ENCODE measurements at places on chromosomes 6 and 20.

DNA sequence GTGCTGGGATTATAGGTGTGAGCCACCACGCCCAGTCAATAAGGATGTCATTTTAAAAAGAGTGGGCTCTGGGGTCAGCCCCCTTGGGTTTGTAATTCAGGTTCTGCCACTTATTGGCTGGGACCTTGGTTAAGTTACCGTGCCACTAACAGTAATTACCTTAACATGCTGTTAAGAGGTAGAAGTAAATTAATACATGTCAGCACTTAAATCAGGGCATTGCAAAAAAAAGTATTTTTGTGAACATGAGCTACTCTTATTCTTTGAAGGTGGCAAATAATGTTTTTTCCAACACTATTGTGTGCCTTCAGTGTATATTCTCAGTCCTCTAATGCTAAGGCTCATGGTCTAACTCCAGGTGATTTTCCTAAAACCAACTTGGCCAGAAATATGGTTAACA is 109.5 kb downstream of the F13A1 start:
- no peak for DNase-seq

- no peak for DNase-seq
Observed at GRCh38 chr6:139407718-139408222, 33.3 kb upstream of the CITED2 start.

DNA sequence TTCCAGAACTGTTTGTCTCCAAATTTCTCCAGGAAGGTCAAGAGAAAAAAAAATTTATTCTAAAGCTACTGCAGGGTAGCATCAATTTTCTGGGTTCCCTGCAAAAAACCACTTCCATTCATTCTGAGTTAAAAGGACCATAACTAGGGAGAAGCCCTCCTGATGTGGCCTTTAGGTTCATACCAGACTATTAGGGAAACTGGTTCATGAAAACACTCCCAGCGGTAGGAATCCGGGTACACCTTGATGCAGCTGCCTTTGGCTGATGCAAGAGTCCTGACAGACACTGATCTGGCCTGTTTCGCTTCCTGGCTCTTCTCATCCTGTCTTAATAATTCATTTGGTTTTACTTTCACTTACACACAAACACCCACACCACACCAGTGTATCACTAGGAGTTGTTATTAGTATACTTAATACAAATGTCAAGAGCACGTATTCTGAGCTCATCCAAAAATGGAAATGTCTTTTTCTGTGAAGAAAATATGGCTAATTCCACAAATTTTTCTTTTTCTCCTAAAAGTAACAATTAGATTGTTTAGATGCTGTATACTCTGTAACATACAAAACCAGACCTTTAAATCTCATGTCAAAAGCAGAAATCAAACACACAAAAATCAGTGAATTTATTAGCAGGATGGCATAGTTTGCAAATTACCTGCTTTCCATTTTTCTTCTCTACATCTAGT is 38.4 kb upstream of the ARHGAP18 start:
- no peak for DNase-seq

DNA sequence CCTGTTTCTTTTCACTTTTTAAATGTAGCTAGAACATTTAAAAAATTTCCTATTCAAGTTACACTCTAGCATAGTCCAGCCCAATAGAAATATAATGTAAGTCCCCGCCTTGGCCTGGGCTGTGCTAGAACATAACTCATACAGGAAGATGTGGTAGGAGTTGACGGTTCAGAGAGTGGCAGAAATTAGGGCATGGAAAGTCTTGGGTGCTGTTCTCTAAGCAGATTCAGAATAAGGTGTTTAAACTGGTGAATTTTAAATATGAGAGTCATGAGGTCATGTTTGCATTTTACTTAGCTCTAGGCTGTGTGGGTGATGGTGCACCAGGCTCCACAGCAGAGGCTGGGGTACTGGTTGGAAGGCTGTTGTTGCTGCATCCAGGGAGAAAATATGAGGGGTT is 256.5 kb downstream of the FARS2 start:
- no peak for DNase-seq

GRCh38 chr6:32558426-32559057 is 28.5 kb upstream of the HLA-DRB5 start:
- DNase-seq = no peak

- DNase-seq = no peak
Observed at GRCh38 chr6:170423814-170424603, 117.5 kb downstream of the FAM120B start.

- no peak for DNase-seq
Observed at GRCh38 chr20:12358006-12358654, 440.4 kb downstream of the BTBD3 start.

GRCh38 chr6:30260036-30260504 is 46.9 kb upstream of the TRIM26 start:
- no peak for DNase-seq

DNA sequence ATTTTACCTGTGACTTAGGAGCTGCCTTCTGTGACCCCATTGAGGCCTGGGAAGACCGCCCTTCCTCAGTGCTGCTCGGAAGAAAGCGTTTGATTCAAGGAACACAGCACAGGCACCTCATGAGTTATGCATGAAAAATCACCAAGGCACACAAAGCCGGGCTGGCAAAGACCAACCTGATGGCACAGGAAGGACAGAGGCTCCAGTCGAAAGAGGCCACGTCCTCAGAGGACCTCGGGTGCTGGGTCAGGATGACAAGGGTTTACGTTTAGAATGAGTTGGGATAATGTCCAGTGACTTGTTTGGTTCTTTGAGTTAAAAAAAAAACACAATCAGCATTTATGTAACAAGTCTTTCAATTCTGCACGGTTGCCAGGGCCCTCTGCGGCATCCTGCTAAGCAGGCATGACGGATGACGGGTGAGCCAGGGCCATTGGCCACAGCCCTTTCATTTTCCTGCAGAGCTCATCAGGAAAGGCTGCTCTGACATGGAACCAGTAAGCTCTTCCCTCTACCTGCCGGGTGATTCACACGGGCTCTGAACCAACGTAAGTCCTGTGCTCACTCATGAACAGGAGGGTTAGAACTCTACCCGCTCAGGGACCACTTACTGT is 112.8 kb downstream of the DACT2 start:
- DNase-seq = no peak

DNA sequence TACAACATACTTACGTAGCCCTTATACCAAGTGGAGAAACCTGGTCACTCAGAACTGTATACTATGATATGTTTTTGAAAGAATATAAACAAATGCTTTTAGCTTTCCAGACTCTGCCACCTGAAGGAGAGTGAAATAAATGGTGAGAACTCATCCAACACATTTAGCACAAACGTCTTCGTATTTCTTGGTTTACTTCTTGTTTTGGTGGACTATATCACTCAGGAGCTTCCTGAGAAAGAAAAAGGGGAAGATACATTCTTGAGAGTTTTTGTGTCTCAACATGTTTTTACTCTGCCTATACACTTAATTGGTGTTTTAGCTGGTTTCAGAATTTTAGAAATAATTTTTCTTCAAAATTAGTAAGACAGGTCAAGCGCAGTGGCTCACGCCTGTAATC is 19.4 kb upstream of the CTAGE9 start:
- no peak for DNase-seq

- no peak for DNase-seq
Observed at GRCh38 chr6:47358440-47359225, 48.9 kb upstream of the TNFRSF21 start.

- no peak for DNase-seq
Observed at GRCh38 chr6:75178757-75179156, 27.1 kb downstream of the COL12A1 start.

DNA sequence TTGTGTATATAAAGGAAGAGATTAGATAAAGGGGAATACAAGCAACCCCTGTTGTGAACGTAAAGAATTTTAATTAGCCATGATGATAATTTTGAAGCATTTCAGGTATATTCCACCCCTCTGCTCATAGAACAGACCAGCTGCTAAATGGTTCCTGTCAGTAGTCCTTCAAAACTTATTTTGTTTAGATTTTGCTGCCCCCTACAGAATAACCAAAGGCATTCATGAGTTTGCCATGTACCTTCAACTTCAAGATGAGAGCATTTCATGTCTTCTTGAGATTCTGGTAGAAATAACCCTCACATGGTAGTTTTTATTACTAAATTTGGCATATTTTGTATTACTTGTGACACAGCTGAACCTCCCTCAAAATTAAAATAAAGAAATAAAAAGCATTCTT is 1586.7 kb downstream of the HACE1 start:
- DNase-seq = no peak

DNA sequence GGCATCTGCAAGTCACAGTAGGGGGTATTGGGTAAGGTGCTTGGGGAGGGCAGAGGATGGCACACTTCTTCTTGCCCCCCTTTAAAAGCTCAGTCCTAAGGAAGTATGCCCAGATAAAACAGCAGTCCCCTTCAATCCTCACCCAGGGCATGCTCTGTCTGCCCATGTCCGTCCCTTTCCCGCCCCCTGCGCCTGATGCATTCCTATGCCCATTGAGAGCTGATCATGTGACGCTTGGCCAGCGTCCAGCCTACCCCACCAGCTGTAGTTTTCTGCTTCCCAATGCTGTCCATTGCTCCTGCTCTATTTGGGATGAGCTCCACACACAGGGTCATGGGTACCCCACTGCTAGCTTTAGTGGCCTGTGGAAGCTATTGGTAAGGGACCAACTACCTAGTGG is 8.3 kb downstream of the SIGLEC1 start:
- no peak for DNase-seq

DNA sequence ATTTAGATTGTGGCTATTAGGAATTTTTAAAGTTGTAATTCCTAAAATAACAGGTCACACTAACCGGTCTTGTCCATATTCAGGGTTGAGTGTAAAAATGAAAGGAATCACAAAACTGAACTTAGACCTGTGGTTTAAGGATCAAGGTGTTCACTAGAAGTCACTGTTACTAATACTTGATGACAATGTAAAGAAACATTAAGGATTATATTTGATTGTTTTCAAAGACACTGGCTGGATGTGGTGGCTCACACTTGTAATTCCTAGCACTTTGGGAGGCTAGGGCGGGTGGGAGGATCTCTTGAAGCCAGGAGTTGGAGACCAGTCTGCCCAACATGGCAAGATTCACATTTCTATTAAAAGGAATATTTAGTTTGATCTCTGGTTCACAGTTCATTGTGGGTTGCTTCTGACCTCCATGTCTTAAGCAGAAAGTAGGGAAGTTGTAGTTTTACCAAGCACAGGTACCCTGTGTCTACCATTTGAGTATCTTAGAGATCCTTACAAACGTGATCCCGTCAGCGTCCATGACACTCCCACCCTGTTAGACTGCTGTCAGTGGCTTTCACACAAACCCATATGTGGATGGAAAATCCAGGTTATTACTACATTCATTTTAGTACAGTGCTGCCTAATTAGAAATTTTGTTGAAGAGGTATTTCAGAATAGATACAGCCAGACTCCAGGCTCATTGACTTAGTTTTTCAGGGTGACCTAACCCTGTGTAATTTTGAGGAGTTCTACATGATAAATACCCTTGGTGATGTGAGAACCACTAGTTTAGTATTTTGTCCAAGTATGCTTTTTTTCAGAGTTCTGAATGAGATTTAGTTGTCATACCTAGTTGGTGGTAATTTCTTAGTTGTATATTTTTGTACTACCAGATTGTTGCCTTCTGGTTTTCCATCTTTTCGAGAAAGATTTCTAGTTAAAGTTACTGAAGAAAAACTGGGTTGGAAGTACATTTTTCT is 10.2 kb downstream of the SRSF3 start:
- no peak for DNase-seq

DNA sequence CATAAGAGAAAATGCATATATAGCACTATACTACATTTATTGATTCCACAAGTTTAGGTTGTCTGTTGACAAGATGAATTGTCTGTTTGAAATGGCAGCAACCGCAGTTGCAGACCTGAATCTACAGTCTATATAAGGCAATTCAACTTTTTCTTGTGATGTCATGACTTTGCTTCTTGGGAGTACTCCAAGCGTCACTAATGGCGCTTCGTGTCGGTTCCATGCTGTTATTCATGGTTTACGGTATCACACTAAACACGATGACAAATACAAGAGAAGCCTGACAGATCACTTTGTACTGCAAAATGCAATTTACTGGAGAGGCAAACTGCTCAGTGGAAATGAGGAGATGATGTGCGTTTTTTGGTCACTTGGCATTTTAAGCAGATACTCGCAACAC is 280.3 kb upstream of the TCF21 start:
- DNase-seq = no peak

GRCh38 chr20:2767768-2768631 is 32.4 kb downstream of the CPXM1 start:
- DNase-seq = no peak

DNA sequence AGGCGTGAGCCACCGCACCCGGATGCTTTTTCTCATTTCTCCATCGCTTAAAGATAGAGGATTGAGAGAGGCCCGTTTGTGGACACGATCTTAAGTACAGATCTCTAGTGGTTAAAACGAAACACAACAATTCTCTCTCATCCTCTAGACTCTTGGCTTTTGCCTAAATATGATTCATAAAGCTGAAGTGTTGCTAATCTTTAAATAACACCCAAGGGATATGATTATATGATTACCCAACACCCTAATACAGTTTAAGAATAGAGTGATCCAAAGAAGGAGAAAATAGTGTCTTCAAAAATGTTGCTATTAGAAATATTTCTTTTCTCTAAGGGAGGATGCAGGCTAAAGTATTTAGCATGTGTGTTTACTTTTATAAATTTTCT is 50.4 kb downstream of the MTHFD1L start:
- DNase-seq = no peak

- no peak for DNase-seq
Observed at GRCh38 chr6:91781946-91782345, 1195.1 kb upstream of the MAP3K7 start.

- DNase-seq = no peak
Observed at GRCh38 chr6:153503810-153504209, 372.7 kb upstream of the RGS17 start.

- DNase-seq = no peak
Observed at GRCh38 chr20:48754292-48754691, 73.5 kb downstream of the PREX1 start.

GRCh38 chr6:140052736-140053729 is 678.6 kb upstream of the CITED2 start:
- no peak for DNase-seq

DNA sequence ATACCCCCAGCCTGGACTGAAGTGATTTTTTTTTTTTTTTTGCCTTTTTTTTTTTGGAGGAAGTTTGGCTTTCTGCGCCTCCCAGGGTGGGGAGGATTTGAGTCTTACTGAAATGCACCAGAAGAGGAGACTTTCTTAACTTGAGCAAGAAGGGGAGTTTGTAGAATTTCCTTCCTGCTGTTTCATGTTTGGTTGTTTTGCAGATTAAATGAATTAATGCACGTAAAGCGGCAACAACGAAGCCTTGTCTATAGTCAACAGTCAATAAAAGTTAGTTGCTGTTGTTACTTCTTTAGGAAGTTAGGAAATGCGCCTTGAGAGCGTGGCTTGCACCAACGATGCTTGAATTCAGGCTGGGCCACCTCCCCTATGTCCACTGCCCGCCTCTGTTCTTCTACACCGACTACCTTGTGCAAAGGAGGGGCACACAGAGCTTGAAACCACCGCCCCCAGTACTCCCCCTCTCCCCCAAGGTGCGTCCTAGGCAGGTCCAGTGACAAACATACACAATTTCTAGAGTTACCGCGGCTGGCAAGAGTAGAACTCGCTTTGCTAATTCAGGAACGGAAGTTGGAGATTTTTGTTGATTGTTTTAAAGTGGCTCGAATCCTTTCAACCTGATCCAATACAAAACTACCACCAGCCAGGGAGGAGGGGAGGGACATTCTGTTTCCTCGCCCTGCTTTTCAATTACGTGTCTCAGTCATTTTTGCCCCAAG is 830 bp upstream of the CYP24A1 start:
- no peak for DNase-seq
